ENCODE measurements at places on chromosomes 13 and 19.
A peak's percentile ranks its signal among the peaks of the same experiment; 100 is the strongest.

DNA sequence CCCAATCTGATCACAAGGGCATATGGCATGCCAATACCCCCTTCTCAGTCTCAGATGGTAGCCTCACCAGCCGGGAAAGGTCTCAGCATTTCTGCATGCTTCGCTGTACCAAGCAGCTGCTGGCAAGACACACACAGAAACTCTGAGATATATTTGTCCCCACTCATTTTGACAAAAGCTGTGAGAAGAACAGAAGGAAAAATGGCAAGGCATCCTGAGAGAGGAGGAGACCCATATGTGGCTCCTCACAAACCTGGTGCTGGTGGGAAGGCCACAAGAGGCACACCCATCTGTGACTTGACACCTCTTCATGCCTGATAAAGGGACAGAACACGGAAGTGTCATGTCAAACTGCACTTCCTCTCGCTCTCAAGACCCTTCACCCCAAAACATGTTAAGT is 36.7 kb upstream of the DOCK9 start:
- DNase-seq: no peak

- peak; percentile 10 for DNase-seq
These were observed 580.6 kb downstream of the LMO7 start for GRCh38 chr13:76216729-76217128.

DNA sequence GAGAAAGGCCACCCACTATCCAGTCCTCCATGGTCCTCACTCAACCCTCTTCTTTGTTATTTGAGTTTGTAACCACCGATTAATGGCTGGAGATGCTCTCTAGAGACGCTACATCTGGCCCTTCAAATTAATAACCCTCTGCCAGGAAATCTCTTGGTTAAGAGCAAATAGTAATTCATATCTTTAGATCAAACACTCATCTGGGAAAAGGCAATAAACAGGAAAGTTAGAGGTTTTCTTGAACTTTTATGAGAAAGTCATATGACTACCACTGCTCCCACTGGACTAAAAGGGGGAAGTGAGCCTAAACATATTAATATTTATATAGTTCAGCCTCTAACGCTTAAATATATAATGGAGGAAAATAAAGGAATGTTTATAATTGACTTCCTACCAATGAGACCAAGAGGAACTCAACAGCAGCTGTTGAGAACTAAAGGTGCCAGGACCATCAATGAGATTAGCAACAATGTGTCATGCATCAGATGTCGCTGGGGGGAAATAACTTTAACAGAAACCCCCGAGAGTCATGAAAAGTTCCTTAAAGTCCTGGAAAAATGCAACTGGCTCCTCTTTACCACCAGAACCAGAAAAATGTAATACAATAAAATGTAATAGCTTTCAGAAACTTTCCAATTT is 2.7 kb downstream of the TBC1D4 start:
- DNase-seq: no peak

DNA sequence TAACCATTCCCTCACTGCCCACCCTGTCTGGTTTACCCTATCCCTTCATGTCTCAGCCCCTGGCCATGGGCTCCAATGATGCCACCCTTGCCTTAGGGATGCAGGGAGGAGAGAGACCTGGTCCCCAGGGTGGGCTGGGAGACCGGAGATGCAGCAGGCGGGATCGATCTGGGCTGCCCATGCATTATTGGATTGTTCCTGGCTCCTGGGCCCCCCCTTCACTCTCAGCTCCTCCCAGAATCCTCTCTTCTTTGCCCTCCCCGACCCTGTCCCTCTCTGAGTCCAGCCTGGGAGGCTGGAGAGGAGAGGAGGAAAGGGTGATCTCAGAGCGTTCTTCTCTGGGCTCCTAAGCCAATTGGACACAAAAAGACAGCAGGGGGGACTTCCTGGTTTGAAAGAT is 5.8 kb downstream of the KASH5 start:
- DNase-seq: no peak

DNA sequence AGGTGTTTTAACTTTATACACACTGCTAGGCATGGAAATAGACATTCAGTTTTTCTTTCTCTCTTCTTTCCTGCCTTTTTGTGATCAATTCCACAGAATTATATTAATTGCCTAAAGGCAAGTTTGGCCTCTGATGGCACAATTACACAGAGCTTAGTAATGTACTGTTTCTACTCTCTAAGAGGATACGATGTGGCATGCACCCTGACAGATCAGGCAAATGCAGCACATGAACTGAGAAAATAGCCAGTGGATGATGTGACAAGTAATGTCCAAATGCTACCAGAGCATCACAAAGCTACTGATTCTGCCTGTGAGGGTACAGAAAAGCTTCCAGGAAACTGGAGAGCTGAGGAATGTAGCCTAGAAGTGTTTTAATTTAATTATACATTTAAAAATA is 233.8 kb upstream of the PRR20A start:
- no peak for DNase-seq

GRCh38 chr13:23619068-23619855 is 49.0 kb downstream of the TNFRSF19 start:
- no peak for DNase-seq

DNA sequence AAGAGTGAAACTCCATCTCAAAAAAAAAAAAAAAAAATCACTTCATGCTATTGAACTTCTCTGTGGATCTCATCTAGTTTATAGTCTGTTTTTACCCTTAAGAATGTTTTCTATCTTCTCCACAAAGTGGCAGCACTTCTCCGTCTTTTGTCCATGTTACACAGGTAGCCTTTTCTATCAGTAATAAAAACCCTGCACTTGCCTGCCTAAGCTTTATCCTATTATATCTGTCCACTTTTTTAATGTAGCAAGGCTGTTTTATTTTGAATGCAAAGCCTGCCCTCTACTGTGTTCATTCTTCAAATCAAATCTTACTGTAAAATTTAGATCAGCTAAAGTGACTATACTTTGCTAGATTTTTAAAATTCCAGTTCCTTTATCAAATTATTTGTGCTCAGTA is 124.0 kb downstream of the STOML3 start:
- DNase-seq: no peak

DNA sequence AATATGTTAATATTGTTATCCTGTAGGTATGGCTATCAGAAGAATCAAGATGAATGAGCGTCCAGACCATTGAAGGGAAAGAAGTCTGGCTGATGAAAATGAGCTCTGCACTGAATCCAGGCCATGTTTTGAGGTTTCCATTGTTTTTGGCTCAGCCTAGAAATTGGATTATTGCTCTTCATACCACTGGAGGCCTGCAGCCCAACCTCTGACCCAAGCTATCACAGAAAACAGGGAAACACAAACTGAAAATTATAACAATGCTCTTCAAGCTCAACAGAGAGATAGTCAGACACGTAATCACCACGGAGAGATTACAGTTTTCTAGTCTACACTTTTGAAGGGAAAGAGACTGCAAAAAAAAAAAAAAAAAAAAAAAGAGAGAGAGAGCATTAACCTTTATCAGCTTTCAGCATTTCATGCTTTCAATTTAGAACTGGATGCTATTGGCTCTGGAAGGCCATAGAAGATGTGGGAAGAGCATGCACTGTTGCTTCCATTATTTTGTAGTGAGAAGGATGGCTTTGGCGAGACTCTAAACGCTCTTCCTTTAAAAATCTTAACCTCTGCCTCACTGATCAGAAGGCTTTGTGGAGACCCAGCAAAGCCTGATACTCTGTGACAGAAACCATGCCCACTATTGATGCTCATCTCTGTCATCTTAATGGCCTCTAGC is 10.8 kb downstream of the EDNRB start:
- no peak for DNase-seq

- no peak for DNase-seq
These were observed 10.8 kb downstream of the SCAF1 start for GRCh38 chr19:49652551-49653465.

DNA sequence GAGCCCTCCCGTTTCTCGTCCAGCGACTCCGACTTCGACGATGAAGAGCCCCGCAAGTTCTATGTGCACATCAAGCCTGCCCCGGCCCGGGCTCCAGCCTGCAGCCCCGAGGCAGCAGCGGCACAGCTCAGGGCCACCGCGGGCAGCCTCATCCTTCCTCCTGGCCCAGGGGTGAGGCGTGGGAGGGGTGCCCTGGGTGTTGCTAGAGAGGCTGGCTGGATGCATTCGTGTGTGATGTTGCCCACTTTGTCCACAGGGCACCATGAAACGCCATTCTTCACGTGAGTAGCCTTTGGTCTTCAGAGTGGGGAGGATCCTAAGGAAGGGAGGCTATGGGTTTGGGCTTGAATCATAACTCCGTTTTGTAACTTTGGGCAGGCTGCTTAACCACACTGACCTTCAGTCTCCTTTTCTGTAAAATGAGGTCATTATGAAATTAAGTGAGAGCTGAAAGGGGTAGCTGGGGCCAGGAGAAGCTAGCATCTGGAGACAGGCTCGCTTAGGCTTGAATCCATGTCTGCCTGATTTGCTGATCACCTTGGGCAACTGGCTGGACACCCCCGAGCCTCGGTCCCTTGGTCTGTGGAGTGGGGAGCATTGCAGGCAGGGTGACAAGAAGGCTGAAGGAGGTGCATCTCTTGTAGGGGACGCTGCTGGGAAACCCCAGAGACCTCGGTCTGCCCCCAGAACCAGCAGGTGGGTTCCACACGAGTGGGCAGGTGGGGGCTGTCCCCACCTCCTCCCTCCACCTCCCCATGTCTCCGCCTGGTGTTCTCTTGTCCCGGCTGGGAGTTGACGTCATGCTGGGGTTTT is 18.7 kb upstream of the B3GNT3 start:
- no peak for DNase-seq
